ENCODE measurements at places on chromosomes 11 and 22.

DNA sequence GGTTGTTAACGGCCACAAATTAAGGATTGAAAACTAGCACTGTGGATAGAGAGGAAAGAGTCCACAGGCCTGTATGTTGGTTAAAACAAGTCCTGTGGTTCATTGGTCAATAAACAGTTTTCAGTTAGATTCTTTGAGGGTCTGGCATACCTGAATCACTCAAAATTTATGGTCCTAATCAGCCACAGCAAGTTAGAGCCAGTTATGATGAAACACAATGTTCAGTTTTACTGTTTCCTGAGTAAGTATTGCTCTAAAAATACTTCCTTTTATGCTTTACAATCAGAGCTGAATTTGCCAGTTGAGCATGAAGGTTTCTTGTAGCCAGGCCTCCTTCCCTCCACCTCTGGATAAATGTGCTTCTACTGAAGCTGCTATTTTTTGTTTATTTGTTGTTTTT lies 12.9 kb upstream of the CAT start:
- no peak for DNase-seq

- peak; percentile 3 for DNase-seq
These were observed 1003.3 kb upstream of the CCDC90B start for GRCh38 chr11:84289381-84289906.

DNA sequence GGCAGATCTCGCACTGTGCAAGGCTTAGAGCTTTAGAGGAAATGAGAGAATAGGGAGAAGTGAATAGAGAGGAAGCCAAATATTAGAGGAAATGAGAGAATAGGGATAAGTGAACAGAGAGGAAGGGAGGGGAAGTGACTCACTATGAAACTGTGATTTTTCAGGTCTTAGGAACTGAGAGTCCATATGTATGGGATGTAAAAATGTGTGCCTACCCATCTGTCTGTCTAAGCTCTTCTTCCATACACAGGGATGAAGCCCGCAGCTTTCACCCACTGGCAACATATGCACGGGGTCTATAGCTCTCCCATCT lies 6.4 kb upstream of the CCDC86 start:
- DNase-seq: no peak

DNA sequence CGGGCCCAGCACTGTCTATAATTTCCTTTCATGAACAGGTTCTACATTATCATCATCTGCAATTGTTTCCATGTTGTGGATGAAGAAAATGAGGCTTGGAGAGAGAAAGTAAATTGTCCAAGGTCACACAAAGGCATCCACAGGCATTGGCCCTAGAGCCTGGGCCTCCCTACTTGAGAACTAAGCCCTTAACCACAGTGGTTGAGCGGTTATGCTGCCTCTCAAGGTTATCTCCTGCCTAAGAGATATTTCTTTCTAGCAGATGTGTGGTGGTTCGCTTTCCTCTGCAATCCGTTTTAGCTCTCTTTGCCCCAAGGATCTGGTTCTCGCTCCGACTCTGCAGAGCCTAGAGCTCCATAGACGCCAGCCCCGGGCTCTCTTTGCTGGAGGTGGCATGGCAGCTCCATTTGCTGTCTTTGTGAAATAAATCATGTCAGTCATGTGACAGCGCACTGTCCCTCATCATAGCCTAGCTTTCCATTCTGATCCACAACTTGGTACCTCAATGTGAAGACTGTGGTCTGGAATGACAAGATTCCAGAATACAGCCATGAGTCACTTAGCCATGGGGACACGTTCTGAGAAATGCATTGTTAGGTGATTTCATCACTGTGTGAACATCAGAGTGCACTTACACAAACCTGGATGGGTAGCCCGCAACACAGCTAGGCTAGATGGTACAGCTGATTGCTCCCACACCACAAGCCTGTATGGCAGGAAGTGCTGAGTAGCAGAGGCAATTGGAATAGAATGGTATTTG lies 27.2 kb downstream of the RPS6KA4 start:
- no peak for DNase-seq

- DNase-seq: no peak
These were observed 23.7 kb upstream of the CTR9 start for GRCh38 chr11:10727146-10727851.

GRCh38 chr11:75073459-75074190 lies 23.1 kb downstream of the OR2AT4 start:
- DNase-seq: no peak

- no peak for DNase-seq
These were observed 47.1 kb upstream of the OPCML start for GRCh38 chr11:133579165-133580031.

DNA sequence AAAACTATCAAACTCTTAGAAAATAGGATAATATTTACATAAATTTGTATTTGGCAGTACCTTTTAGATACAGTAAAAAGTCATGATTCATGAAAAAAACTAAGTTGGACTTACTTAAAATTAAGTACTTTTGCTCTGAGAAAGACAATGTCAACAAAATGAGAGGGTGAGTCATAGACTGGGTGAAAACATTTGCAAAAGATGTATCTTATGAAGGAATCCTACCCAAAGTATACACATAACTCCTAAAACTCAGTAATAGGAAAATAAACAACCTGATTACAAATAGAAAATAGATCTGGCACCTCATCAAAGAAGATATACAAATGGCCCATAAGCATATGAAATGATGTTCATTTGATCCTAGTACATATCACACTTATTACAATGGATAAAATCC lies 1154.6 kb downstream of the JRKL start:
- DNase-seq: no peak

DNA sequence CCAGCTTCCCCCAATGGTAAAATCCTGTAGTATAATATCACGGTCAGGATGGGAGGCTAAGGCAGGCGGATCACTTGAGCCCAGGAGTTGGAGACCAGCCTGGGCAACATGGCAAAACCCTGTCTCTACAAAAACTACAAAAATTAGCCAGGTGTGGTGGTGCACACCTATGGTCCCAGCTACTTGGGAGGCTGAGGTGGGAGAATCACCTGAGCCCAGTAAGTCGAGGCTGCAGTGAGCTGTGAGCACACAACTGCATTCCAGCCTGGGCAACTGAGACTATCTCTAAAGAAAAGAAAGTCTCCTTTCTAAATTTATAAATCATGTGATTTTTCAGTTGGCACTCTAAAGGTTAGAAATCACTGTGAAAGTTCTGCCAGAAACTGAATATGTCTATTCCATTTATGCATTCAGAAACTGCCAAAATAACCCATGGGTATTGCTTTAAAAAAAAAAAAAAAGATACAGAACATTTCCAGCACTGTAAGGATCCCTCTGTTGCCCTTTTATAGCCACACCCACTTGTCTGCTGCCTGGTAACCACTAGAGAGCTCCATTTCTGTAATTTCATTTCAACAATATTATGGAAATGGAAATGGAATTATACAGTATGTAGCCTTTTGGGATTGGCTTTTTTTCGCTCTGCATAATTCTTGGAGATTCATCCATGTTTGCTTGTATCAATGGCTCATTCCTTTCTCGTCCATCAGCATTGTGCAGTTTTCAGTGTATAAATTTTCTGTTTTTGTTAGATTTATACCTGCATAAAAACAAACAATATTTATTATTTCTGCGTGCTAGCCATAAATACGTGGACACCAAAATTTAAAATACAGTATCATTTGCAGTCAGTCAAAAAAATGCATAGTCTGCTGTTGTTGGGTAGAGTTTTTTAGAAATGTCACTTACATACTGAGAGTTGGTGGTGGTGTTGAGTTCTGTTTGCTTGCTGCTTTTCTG lies 9.4 kb downstream of the CDC45 start:
- DNase-seq: no peak

Measured in RWPE1 (cell line).